ENCODE measurements at places on chromosomes 7 and 10.
A peak's percentile ranks its signal among the peaks of the same experiment; 100 is the strongest.

DNA sequence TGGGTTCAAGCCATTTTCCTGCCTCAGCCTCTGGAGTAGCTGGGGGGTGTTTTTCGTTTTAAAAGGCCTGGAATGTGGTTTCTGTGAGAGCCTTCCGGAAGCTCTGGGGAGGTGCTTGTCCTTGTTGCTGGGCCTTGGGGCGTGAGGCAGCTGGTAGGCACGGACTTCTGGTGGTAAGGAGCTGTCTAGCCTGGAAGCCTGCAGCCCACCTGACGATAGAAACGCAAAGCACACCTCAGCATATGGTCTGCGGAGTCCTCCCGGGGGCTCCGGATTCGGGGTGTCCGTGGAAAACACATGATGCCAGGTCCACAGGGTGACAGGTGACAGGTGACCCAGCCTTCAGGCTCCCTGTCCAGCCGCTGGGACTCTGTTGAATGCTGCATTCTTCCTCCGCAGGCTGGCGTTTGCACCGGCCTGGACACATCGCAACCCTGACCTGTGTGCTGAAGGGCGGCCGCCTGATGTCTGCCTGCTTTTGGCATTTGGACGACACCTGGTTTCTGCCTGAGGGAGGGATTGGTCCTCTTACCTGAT lies 37.3 kb downstream of the INPP5A start:
- DNase-seq: no peak

DNA sequence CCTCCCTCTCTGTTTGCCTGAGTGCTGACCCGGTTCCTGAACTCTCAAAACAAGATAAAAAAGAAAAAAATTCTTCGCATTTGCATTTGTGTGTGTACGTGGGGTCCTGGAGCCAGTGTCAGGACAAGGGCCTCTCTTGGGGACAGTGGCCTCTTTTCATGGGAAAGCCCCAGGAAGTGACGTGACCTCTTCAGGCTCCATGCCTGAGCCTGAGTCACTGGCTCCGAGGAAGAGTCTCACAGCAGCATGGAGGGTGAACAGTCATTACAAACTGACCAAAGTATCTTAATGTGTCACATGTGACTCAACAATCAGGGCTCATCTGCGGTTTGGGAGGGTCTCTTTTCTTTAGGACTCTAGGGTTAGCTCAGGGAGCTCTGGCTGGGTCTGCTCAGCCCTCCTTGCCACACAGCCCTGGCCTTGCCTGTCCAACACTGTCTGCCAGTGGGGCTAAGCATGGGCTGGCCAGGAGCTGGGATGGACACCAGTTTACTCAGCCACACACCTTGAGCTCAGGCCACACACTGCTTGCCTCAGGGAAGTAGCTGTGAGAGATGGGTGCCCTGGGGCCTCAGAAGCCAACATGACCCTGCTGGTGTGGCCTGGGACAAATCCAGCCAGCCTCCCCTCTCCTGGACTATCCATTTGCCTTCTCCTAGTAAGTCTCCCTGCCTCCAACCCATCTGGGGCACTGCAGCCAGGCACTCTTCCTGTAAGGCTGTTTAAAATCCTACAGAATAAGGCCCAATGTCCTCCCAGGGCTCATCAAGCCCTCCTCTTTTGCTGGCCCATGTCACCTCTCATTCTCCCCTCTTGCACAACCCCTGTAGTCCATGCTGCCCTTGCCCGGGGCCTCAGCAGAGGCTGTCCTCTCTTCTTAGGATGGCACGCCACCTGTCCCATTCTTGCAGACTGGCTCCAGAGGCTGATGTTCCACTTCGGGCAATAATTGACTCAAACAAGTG lies 10.5 kb downstream of the TMEM273 start:
- peak; percentile 53 for DNase-seq

GRCh38 chr10:22657566-22658225 lies 56.7 kb downstream of the PIP4K2A start:
- DNase-seq: no peak

GRCh38 chr10:112528235-112528634 lies 81.2 kb downstream of the VTI1A start:
- no peak for DNase-seq

All from activated CD4-positive, alpha-beta T cell treated with anti-CD3 and anti-CD28 coated beads for 4 hours (primary cell).